ENCODE measurements at places on chromosomes 2 and 18.

DNA sequence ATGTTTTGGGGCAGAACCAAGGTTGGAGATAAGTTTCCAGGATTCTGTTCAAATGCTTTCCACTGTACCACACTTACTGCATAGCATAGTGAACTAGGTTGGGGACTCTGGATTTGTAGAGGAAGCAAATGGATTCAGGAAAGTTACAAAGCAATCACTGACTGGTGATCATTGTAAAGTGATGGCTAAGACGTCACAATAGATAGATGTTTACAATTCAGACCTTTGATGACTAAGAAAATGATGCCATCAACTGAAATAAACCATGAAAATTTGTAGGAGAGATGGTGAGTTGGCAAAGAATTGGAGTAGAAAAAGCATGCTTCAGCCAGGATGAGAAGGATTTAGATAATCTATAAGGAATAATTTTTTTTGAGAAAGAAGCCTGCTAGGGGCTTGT lies 178.0 kb downstream of the UBE2E3 start:
- no peak for DNase-seq

GRCh38 chr2:56239030-56239429 lies 55.2 kb downstream of the CCDC85A start:
- DNase-seq = no peak

DNA sequence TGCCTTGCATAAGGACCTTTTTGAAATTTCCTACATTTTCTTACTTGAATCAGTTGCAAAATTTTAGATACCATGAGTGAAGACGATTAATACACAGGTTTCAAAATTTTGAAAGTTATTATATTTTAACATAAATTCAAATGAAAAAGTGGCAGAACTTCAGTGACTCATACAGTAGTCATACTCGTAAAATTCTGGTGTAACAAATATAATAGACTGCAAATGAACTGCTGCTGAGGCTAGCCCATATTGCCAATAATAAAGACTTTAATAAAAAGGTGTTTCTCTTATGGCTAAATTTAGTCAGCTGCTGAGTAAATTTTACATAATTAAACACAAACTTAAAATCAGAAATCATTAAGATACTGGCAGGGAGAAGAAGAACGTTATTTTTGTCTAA lies 36.9 kb downstream of the MSH6 start:
- no peak for DNase-seq

GRCh38 chr2:181949047-181949446 lies 36.6 kb upstream of the PPP1R1C start:
- no peak for DNase-seq

- no peak for DNase-seq
Measured at GRCh38 chr2:167706800-167707199, 540.6 kb downstream of the STK39 start.

DNA sequence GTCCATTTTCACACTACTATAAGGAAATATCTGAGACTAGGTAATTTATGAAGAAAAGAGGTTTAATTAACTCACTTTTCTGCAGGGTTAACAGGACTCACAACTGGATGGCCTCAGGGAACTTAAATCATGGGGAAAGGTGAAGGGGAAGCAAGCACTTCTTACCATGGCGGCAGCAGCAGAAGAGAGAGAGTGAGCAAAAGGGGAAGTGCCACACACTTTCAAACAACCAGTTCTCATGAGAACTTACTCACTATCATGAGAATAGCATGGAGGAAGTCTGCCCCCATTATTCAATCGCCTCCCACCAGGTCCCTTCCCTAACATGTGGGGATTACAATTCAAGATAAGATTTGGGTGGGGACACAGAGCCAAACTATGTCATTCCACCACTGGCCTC lies 55.1 kb upstream of the NETO1 start:
- DNase-seq = no peak

DNA sequence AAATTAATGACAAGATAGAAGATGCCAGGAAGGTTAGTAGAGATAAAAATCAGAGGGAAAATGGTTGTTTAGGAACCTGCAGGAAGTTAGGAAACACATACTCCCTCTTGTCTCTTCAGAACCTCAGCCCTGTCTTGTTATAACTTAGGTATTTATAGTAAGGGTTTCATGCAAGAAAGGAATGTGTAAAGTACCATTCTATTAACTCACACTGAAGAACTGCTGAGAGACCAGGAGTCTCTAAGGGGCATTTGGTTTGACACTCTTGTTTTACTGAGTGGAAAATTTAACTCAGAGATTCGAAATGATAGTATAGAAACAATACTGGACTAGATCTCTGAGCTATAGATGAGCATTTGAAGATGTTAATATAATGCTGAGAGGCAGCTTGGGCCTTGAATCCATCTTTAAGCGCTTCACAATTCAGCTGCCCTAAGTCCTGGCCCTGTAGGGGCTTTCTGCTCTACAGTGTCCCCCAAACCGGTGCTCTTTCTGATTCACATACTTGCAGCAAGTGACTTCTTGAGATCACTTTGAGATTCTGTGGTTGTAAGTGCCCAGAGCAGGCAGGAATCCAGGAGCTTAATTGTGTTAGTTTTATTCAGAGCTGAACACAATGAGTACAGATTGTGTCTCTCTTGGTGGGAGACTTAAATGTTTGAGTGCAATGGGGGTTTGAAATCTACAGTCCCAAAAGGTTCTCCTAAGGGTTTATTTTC lies 235.0 kb upstream of the RGPD4 start:
- DNase-seq = no peak

- DNase-seq = no peak
Measured at GRCh38 chr2:101559551-101559950, 84.6 kb upstream of the RFX8 start.

- no peak for DNase-seq
Measured at GRCh38 chr2:192087398-192087958, 107.3 kb downstream of the TMEFF2 start.

- no peak for DNase-seq
Measured at GRCh38 chr2:236951830-236952475, 133.7 kb upstream of the COPS8 start.

- peak; percentile 59 for DNase-seq
Measured at GRCh38 chr2:27074738-27075565, 3.5 kb upstream of the EMILIN1 start.

GRCh38 chr2:219350215-219350614 lies 17.7 kb upstream of the RESP18 start:
- no peak for DNase-seq

DNA sequence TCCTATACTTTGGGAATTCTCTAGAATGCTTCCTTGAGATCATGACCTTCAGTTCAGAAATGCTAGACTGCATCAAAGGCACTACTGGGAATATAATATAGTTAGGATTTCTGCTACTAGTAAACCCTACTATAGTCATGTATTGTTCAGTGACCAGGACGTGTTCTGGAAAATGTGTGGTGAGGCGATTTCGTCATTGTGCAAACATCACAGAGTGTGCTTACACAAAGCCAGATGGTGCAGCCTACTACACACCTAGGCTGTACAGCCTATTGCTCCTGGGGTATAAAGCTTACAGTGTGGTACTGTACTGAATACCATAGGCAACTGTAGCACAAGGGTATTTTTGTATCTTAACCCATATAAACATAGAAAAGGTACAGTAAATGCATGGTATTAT lies 13.0 kb downstream of the CXCR4 start:
- no peak for DNase-seq

DNA sequence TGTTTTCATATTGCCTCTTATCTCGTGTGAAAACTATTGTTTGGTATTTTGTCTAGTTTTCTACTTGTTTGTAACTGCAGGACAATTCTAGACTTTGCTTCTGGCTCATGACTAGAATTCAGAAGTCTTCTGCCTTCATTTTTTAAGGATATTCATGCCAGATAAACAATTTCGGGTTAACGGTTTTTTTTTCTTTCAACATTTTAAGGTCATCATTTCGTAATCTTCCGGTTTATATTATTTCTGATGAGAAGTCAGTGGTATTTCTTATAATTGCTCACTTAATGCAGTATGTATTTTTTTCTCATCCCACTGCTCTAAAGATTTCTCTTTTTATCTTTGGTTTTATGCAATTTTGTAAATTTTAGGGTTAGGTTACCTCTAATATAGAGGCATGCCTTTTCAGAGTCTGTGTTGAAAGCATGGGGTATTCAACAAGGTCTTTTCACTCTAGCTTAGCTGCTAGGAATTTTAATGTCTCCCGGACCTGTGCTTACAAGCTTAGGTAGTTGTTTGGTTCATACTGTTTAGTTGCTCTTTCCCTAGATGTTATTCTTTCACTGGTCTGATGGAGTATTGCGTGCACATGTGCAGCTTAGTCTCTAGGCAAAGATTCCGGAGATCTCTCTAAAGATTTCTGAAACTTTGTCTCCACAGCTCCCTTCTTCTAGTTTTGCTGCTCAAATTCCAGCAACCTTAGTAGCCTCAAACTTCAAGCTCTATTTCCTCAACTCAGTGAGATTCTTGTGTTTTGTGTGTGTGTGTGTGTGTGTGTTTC lies 198.1 kb downstream of the MCFD2 start:
- DNase-seq = no peak

GRCh38 chr18:56460581-56460980 lies 177.8 kb downstream of the TXNL1 start:
- DNase-seq = no peak

DNA sequence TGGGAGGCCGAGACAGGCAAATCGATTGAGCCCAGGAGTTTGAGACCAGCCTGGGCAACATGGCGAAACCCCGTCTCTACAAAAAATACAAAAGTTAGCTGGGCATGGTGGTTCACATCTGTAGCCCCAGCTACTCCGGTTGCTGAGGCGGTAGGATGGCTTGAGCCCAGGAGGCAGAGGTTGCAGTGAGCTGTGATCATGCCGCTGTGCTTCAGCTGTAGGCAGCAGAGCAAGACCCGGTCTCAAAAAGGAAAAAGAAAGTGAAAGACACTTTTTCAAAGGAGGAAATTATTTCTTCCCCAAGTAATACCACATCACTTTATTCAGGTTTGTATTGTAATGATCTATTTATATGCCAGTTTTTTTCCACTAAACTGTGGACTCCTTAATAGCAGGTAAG lies 35.7 kb upstream of the TAF4B start:
- peak; percentile 54 for DNase-seq

DNA sequence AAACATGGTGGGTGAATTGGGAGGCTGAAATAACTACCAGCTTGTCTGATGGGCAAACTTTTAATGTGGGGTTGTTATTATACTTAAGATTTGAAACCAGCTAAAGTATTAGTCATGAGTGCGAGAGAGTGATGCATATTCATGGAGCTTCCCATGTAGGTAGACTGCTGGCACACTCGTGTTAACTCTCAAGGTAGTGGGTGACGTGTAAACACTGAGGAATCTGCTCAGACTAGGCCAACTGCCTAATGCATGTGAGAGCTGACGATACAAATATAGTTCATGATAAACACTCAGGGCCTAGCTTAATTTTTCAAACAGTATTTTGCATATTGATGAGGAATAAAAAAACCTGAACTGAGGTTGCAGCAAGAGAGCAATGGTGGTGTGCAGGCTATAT lies 1165.7 kb upstream of the PIK3C3 start:
- DNase-seq = no peak

DNA sequence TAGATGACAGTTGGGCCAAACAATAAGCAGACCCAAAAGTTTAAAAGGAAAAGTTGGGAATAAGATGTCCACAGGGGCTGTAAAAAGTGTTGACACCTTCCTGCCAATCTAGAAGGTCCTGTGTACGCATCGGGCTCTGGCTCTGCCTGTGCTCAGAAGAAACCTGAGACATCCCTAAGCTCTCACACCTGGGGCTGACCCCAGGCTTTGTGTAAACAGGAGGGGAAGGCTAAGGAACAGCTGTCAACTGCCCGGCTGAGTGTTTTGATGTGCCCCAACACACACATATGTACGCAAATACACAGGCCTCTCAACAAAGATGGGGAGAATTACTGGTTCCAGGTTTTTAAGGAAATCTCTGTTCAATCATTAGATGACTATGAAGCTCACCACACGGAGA lies 59.5 kb downstream of the TMEM131 start:
- no peak for DNase-seq

Data from CD4-positive, alpha-beta T cell treated with Interleukin-21 for 1 hour (primary cell).